ENCODE measurements at places on chromosomes 2 and 18.

GRCh38 chr2:102235042-102235473 lies 48.2 kb downstream of the IL1RL2 start:
- no peak for DNase-seq

DNA sequence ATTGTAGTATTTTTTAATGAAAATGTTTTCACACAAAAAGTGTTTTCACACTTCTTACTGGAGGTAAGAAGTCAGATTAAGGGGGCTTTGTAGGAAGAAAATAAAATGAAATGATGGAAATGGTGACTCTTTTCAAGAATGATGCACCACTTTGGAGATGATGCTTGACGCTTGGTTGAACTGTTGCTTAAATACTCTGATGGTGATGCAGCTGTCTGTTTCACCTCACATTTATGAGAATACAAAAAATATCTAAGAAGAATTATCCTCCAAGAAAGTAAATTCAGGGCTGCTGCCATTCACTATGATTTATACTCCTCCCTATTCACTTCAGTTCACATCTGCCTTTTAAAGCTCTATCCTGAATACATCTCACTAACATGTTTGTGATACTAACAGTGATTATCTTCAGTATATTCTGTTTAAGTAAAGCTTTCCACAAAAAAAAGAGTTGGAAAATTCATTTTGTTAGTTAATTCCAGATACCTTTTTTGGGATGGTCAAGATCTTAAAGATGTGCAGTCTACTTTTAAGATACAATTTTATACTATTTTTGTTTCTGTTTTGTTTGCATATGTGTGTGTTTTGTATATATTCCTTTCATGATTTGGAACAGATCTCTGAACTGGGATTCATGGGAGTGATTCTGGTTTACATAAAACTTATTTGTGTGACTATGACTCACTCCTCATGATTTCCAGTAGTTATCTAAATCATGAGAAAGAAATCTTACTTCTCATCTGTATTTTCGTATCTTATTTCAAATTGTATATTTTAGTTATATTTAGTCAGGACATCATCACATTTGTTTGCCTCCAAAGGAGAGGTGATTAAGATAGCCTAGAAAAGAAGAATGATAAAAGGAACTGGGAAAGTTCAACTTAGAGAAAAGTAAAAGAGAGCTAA lies 53.1 kb downstream of the SLC39A10 start:
- DNase-seq = no peak

DNA sequence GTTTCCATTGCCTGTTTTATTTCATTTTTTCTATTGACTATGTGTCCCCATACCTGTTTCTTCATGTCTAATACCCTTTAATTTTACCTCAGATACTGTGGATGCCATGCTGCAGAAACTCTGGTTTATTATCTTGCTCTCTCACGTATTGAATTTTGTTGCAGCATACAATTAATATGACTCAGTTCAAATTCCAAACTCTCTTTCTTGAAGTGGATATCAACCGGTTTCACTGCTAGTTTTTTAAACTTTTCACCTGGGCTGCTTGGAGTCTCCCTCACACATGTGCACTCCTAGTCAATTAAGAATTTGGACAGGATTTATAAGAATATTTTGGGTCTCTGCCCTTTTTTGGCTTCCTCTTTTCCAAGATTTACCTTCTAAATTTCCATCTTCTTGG lies 70.6 kb upstream of the CAPN13 start:
- no peak for DNase-seq

DNA sequence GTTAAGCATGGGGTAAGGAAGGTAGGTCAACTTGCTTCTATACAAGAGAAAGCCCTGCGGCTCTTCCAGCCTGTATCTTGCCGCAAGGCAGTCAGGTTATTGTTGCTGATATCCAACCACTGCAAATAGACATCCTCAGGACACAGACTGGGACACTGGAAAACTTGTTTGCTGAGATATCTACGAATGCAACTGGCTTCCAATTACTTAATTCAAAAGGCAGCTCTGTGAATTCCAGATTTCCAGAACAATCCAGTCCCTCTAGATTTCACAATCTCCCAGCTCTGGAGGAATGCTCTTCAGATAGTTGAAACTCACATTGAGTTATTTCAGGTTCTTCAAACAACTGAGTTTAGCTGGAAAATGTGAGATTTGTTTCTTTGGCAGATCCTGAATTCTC lies 34.6 kb upstream of the SP9 start:
- no peak for DNase-seq

DNA sequence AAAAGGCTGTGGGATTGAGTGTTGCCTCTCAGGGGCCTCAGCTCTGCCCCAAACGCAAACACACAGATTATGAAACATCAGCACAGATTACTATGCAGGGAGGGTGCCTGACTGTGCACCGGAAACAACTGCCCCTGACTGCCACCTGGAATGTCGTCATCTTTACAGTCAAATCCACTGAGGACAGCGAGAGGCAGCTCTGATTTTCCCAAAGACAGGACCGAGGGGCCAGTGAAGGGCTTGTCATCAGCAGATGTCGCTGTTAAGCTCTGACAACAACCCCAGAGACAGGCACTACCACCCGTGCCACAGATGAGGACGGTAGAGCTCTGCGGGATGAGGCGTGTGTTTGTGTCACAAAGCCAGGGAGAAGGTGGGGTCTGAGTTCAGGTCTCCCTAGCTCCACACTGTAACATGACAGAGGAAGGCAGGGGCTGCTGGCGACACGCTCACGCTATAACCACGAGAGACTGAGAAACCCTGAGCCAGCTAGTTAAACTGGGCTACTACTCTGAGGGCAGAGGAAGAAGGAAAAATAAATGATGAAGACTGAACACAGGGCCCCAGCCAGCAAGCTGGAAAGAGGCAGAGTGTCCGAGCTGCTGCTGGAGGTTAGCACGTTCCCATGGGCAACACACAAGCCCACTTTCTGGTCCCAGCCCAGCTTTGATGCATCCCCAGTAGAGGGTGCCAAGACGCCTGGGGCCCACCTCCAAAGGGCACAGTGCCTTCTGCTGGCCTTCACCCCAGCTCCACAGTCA lies 47.0 kb downstream of the PARD6G start:
- DNase-seq = peak; percentile 10
